ENCODE measurements at places on chromosomes 16 and 17.

DNA sequence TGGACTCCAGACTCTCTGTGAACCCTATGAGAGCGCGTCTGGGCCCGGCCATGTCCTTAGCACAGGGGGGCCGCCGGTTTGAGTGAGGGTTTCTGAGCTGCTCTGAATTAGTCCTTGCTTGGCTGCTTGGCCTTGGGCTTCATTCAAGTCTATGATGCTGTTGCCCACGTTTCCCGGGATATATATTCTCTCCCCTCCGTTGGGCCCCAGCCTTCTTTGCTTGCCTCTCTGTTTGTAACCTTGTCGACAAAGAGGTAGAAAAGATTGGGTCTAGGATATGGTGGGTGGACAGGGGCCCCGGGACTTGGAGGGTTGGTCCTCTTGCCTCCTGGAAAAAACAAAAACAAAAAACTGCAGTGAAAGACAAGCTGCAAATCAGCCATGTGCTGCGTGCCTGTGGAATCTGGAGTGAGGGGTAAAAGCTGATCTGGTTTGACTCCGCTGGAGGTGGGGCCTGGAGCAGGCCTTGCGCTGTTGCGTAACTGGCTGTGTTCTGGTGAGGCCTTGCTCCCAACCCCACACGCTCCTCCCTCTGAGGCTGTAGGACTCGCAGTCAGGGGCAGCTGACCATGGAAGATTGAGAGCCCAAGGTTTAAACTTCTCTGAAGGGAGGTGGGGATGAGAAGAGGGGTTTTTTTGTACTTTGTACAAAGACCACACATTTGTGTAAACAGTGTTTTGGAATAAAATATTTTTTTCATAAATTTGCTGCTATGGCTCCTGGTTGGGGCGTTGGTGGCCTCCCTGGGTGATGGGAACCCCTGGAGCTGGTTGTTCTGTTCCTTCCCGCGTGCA is 23.1 kb downstream of the STAT5A start:
- H3K4me3 ChIP-seq, result no peak overlapping the region
- peaks cover 36% of the 10 kb centered on the region for H3K36me3 ChIP-seq
- no peaks in the 10 kb centered on the region for H3K27me3 ChIP-seq
- H3K27ac ChIP-seq, result peak overlapping the region; percentile 44
- no peaks in the 10 kb centered on the region for H3K4me1 ChIP-seq

GRCh38 chr16:59849716-59850115 is 1115.6 kb upstream of the GOT2 start:
- H3K36me3 ChIP-seq, result no peaks in the 10 kb centered on the region
- DNase-seq, result no peak
- H3K27me3 ChIP-seq, result no peaks in the 10 kb centered on the region

- no peak overlapping the region for H3K4me3 ChIP-seq
- DNase-seq, result no peak
- H3K4me1 ChIP-seq, result no peaks in the 10 kb centered on the region
- H3K27me3 ChIP-seq, result no peaks in the 10 kb centered on the region
- no peaks in the 10 kb centered on the region for H3K36me3 ChIP-seq
Measured at GRCh38 chr17:60258313-60258712, 108.5 kb downstream of the CA4 start.

GRCh38 chr17:68347380-68347779 is 56.1 kb downstream of the ARSG start:
- H3K27ac ChIP-seq, result no peak overlapping the region
- no peaks in the 10 kb centered on the region for H3K27me3 ChIP-seq

All from pancreas (tissue), 10 donors.